ENCODE measurements at places on chromosomes 7 and 10.

- no peak for DNase-seq
These were observed 78.3 kb downstream of the GRK5 start for GRCh38 chr10:119285495-119286267.

DNA sequence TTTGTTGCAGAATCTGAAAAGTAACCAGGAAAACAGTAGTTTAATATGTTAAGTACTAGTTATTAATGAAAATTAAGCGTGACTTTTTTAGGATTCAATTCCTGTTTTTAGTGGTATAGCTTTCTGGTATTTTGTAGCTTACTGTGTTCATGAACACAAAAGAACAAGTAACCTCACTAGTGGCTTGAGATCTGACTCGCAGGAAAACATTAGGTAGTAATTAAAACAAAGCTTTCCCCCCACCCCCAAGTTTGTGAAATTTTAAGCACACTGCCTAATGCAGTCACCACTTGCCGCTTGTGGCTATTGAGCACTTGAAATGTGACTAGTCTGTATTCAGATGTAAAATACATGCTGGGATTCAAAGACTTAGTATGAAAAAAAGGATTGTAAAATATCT, 102.5 kb upstream of the RPA3 start:
- DNase-seq = no peak

GRCh38 chr7:23469150-23469960, 936 bp downstream of the IGF2BP3 start:
- no peak for DNase-seq

- DNase-seq = no peak
These were observed 443.2 kb upstream of the SEMA3A start for GRCh38 chr7:84637568-84638338.

DNA sequence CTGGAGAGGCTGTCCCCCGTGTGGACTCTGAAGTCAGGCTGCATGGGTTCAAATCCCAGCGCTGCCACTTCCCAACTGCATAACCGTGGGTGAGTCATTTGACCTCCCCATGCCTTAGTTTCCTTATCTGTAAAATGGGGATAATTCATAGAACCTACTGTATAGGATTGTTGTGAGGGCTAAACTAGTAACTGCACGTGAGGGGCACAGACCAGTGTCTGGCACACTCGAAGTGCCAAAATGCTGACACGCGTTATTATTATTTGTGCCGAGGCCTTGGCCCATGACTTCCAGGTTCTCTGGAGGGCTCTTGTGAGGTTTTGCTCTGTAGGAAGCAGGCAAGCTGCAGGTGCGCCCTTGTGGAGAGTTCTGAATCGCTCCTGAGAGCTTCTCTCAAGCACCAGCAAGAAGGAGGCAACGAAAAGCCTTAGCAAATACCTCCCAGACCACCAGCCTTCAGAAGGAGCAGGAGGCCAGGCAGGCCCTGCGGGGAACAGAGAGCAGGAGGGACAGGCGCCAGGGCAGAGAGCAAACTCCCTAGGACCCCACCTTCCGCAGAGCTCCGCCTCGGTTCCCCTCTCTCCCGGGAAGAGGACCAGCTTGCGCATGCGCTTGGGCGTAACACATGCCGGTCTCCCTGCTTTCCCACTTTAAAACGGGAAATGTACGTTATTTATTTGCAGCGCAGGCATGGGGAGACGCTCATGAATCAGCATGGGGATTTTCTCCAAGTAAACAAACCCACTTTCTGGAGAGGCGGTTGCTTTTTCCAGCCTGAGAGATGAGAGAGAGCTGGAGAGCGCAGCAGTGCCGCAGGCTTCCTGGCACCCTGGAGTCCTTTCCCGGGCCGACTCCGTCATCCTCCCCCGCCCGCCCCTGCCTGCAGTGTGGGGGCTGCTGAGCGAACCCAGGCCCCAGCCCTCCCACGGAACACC, 39.6 kb downstream of the SORCS3 start:
- no peak for DNase-seq

- DNase-seq = no peak
These were observed 112.1 kb downstream of the PRKG1 start for GRCh38 chr10:51186361-51186760.

GRCh38 chr10:94343151-94343550, 19.6 kb downstream of the NOC3L start:
- no peak for DNase-seq

GRCh38 chr10:43821103-43821502, 172.4 kb upstream of the ZNF32 start:
- DNase-seq = no peak

DNA sequence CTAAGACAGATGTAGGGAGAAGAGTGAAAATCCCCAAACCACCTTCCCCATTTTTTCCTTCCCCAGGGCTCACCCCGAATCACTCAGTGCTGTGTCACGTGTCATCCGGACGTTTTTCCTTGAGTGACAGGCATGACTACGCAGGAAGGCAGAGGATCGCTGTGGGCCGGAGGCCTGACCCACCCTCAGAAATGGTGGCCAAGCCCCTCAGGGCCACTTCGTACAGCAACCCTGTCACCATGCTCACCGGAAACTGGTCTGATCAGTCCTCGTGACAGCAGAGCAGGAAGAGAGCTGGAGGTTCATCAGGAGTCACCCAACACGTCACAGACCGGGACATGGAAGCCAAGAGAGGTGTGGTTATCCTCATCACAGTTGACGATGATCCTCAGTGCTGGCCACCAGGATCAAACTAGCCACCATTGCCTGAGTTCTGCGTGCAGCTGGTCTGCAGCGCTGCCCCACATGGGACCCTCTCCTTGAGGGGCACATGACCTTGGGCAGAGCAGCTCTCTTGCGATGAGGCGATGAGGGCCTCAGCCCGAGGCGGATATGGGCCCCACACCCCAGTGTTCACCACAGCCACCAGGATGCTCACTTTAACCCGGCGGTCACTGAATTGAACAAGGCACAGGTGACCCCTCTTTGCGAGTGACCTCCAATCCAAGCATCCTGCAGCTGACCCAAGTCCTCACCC, 99.3 kb upstream of the INSIG1 start:
- DNase-seq = no peak

- DNase-seq = no peak
These were observed 9.1 kb downstream of the CREB3L2 start for GRCh38 chr7:137992550-137993394.

DNA sequence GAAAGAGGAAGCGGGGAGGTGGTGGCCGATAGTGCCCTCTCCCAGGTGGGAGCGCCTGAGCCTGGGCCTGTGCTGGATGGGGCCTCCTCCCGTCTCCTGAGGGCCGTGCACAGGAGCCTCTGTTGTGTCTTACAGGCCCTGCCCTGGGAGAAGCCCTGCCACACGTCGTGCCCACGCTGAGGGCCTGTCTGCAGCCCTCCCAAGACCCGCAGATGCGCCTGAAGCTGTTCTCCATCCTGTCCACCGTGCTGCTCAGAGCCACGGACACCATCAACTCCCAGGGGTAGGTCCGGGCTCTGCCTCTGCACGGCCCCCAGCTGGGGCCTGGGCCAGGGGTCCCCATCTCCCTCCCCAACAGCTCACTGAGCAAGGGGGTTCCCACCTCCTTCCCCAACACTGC, 43.3 kb upstream of the PRKAR1B start:
- no peak for DNase-seq

GRCh38 chr10:61684894-61685507, 22.3 kb downstream of the CABCOCO1 start:
- DNase-seq = no peak

DNA sequence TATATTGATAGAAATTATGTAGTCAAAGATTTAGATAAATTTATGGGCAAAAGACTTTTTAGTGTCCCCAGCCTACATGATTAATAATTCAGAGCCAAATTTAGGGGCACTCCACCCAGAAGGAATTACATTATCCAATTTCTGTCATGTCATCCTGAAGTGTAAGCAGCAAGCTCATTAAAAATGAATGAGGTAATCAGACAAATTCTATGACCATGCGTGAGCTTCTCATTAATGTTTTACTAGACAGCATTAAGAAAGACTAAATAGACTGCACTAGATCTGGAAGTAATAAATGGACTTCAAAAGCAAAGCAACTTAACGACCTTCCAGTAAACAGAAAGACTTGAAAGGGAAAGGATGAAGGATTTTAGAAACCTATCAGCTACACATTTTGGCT, 22.7 kb upstream of the TRUB1 start:
- DNase-seq = no peak

- no peak for DNase-seq
These were observed 1.7 kb downstream of the URGCP start for GRCh38 chr7:43904533-43905208.

GRCh38 chr10:126227762-126228134, 160.5 kb downstream of the ADAM12 start:
- no peak for DNase-seq

- DNase-seq = no peak
These were observed 372.3 kb upstream of the MYO3A start for GRCh38 chr10:25561758-25562157.

- DNase-seq = no peak
These were observed 52.2 kb downstream of the C10orf120 start for GRCh38 chr10:122647383-122647968.

GRCh38 chr7:92880212-92881090, 44.1 kb upstream of the CDK6 start:
- DNase-seq = no peak

- DNase-seq = no peak
These were observed 97.0 kb downstream of the BMS1 start for GRCh38 chr10:42879380-42880254.

DNA sequence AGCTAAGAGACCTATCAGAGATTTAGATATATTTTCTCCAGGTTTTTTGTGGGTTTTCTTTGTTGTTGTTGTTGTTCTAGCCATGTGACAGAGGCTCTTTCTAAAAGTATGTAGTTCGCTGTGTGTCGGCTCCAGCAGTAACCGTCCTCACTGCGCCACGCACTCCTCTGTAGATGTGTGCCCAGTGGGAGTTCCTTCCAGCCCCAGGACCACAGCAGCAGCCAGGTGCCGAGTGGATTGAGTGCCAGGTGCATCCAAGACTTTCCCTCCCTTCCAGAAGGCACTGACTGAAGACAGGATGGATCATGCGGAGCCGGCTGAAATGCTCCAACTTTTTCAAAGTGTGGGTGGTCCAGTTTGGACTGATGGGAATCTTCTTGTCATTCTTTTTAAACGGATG, 31.8 kb downstream of the WDR86 start:
- DNase-seq = no peak

DNA sequence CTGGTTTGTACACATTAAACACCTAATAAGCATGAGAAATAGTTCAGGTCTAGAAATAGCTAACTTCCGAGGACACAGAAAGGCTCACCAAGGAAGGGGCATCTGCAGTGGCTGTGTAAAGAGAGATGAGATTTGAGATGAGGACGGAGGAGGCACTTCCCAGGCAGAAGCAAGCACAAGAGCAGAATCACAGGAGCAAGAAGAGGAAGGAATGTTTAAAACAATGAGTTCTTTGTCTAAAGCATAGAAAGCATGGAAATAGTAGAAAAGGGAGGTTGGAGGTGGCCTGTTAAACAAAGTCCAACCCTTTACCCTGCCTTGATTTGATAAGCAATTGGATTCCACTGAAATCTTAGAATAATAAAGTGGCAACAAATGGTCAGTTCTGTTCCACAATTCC, 11.6 kb upstream of the PON3 start:
- no peak for DNase-seq

DNA sequence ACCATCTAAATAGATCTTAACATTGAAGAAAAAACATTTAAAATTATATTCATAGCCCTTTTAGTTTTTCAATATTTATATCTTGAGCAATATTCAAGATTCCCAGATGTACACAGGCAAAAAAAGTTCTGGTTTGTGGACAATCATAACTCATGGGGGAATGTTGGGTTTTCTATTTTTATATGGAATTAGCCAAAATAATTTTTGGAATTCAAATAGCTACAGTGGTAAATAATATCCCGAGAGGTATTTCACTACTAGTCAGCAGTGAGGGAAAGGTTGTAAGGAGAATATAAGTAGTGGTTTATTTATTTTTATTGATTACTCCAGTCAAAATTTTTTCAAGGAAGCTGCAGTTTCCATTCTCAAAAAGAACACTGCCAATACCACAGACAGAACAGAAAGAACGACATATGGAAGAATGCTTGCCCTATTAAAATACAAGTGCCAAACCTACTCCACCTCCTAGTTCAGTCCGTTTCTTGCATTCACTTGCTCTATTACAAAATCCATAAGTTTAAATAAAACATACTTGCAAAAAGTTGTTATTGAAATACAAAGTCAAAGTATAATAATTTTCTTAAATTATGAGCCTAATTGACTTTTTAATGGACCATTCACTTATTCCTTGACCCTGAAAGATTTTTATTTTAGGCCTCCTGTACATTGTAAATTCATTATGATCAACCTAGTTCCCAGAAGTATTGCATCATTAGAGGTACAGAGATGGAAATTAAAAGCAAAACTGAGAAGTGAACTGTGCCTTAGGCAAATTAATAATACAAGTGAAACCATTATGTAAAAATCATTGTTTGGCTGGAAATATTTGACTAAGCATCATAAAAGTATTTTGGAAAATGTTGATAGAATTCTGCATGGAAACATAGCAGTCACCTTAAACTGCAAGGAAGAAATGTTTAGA, 533.2 kb downstream of the PARD3 start:
- DNase-seq = no peak

DNA sequence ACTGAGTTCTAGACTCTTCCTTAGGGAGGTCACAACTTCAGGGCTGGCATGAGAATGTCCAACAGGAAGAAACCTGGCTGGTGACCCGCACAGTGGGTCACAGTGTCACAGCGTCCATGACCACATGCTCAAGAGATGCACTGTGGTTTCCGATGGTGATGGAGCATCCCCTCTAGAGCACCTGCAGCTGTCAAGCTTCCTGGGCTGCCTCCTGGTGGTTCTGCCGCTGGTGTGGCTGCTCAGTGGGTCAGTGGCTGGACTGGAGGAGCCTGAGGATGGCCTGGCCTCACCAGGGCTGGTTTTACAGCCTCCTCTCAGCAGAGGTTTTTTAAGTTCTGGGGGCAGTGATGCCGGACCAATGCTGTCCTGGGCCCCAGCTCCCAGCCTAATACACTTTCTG, 149.3 kb downstream of the SH3PXD2A start:
- no peak for DNase-seq

GRCh38 chr7:14698239-14698638, 204.3 kb downstream of the DGKB start:
- no peak for DNase-seq

GRCh38 chr7:821688-822087, 10.6 kb upstream of the SUN1 start:
- no peak for DNase-seq

Data from stimulated activated CD8-positive, alpha-beta memory T cell treated with anti-CD3 and anti-CD28 coated beads, Interleukin-15, amount 100 ng/mL, for 24 hours (primary cell).